ENCODE measurements at places on chromosomes 6 and 20.

DNA sequence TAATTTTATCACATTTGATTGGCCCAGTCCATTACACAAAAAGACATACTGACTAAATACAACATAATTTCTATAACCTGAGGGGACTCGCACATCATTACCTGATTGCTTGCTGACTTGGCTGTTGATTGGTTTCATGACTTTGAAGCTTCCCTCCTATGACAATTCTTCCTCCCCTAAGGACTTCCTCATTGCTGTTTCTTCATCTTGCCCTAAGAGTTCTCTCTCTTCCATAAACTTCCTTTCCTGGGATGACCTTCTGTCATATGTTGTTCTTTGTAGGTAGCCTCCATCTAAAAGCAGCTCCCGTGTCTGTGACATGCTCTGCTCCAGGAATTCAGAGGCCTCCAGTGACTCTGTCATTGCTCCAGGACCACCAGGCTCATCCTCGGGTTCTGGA is 22.6 kb downstream of the RSPH3 start:
- no peak for DNase-seq

DNA sequence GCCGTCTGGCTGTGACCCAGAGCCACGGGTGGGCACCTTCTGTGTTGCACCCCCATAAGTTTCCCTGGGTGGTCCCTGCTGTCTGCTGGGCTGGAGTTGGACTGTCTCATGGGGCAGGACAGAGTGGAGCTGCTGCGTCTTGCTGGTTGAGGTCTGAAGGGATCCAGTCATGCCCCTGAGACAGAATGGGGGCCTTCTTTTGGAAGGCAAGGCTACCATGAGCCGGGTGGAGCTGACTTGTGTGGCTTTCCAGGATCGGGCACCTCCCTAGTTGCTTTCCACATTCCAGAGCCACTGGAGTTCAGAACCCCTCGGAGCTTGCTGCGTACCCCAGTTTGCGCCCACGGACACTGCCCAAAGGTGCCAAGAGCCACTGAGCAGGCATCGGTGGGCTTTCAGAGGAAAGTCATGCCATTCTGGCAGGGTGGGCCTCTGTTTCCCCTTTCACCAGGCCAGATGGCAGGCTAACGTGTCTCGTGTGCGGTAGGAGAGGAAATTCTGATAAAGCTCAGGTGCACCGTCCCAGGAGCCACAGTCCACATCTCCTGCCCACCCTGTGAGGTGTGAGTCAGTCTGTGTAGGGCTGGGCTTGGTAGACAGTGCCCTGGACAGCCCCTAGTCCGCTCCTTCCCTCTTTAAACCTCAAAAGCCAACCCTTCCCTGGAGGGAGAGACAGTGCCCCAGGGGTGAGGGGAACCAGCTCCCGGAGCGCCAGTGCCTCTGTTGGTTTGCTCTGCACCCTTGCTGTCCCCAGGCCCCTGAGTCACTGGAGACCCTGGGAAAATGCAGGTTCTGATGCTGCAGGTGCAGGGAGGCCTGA is 125.3 kb downstream of the SYCP2 start:
- DNase-seq: no peak

DNA sequence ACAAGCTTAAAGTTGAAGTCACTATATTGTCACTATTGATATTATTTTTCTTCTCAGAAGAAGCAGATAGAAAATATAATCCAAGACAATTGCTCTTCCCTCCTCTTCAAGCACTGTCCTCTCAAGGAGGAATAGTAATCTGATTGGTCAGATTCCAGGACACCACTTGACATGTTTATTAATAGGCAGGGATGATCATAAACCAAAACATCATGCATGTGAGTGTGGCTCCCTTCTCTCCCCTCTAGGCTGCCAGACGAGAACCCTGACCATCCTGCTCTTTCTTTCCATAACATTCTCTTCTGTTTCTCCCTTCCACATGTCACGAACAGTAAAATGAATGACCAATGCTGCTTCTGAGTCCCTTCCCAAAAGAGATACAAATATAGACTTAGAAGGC is 7.5 kb downstream of the ATG5 start:
- DNase-seq: no peak

DNA sequence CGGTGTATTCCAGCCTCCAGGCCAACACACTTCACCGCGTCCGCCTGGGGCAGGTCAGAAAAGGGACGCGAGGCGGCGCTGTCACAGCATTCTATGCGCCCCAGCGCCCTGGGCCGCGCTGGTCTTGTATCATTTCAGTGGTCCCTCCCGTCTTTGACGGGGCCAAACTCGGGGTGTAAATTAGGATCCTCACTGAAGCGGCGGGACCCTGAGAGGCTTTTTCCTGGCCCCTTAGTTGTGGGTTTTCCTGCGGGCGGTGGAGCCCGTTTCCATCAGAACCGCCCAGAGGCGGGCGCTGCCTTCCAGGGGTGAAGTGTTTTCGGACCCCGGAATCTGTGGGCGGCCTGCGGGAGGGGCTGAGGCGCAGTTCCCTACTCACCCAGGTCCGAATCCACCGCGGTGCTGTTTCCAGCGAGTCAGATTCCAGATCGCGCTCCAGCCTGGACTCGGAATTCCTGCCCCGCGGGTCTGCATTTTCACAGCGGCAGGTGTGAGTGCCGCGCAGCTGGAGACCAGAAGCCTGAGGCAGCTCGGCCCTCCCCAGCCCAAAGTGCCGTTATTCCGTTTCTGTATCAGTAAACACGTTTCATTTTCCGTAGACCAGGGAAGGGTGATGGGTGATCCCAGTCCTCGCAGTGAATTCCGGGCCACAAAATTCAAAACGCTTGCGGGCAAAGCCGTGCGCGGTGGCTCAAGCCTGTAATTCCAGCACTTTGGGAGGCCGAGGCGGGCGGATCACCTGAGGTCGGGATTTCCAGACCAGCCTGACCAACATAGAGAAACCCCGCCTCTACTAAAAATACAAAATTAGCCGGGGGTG is 3.9 kb upstream of the MICB start:
- DNase-seq: no peak

- no peak for DNase-seq
These were observed 973 bp upstream of the BRD2 start for GRCh38 chr6:32967151-32968091.

DNA sequence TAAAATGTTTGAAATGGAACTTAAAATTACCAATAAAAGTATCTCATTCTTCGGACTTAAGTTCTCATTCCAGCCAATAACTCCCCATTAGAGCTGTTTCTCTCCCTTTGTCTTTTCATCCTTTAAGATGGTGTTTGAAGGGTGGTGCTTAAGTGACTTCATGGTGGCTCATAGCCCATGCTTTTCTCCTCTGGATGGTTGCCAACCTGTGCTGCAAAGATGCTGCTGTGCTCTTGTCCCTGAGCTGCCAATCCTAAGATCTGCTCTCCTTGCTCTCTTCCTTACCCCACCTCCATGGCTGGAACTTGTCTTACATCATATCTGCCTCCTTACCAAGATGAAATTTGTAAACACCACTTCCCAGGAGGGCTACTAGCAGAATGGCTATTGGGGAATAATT is 31.6 kb upstream of the PNRC1 start:
- DNase-seq: no peak

- DNase-seq: no peak
These were observed 140.3 kb downstream of the SMOC2 start for GRCh38 chr6:168581236-168581635.

DNA sequence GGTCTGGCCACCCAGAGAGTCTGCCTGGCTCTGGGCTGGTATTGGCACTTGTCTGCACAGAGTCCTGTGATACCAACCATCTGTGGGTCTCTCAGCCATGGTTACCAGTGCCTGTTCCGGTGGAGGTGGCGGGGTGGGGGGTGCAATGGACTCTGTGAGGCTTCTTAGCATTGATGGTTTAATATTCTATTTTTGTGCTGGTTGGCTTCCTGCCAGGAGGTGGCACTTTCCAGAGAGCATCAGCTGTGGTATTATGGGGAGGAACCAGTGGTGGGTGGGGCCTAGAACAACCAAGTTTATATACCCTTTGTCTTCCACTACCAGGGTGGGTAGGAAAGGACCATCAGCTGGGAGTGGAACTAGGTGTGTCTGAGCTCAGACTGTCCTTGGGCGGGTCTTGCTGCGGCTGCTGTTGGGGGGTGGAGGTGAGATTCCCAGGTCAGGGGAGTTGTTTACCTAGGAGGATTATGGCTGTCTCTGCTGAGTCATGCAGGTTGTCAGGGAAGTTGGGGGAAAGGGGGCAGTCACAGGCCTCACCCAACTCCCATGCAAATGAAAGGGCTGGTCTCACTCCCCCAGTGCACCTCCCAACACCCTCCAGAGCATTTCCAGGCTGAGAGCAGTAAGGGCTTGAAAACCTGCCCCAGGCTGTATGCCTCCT is 117.5 kb downstream of the FLRT3 start:
- DNase-seq: no peak

DNA sequence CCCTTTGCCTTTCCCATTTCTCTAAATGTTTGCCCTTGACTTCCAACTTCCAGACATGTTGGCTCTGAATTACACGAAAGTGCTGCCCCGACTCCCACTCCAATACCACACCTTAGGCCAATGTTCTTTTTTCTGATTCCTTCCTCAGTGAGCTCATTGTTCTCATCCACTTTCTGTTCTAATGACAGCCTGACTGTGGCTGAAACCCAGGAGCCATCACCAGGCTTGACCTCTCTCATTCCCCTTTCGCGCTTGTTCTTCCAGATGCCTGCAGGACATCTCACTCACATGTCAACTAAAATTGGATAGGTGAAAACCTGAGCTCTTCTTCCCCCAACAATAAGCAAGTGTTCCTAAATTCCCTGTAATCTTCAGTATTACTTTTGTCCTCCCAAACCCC is 40.4 kb downstream of the PTPRK start:
- no peak for DNase-seq
